ENCODE measurements at places on chromosomes 11 and 22. TPM values are rescaled to one million over a fixed set of nuclear protein-coding genes. Genes with fewer than 3 reads are reported as not detected.

Gene RPS6KA4
- total RNA-seq, result 61.0 TPM

Gene SAA2
- total RNA-seq, result not detected

GRCh38 chr11:123062892-123063825 lies 1.2 kb upstream of the HSPA8 start:
- no peaks in the 10 kb centered on the region for H3K27me3 ChIP-seq
- H3K27ac ChIP-seq, result peak overlapping the region; percentile 100
- peak; percentile 78 for DNase-seq
- peaks cover 29% of the 10 kb centered on the region for H3K36me3 ChIP-seq

DNA sequence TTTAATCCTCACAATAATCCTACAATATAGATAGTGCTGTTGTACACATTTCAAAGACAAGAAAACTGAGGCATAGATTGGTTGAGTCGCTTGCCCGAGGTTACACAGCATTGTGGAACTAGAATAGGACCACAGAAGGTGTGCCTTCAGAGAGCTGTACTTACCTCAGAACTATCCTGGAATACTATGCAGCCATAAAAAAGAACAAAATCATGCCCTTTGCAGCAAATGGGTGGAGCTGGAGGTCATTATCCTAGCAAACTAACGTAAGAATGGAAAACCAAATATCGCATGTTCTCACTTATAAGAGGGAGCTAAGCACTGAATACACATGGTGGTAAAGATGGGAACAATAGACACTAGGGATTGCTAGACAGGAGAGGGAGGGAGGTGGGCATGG lies 15.7 kb upstream of the NAV2 start:
- DNase-seq, result no peak
- H3K27ac ChIP-seq, result no peak overlapping the region
- peaks cover 15% of the 10 kb centered on the region for H3K4me1 ChIP-seq
- no peaks in the 10 kb centered on the region for H3K36me3 ChIP-seq
- H3K4me3 ChIP-seq, result no peak overlapping the region

- H3K4me3 ChIP-seq, result peak overlapping the region; percentile 79
- no peaks in the 10 kb centered on the region for H3K27me3 ChIP-seq
- DNase-seq, result peak; percentile 94
- H3K4me1 ChIP-seq, result peaks cover 21% of the 10 kb centered on the region
These were observed 716 bp upstream of the DDB2 start for GRCh38 chr11:47213950-47214565.

DNA sequence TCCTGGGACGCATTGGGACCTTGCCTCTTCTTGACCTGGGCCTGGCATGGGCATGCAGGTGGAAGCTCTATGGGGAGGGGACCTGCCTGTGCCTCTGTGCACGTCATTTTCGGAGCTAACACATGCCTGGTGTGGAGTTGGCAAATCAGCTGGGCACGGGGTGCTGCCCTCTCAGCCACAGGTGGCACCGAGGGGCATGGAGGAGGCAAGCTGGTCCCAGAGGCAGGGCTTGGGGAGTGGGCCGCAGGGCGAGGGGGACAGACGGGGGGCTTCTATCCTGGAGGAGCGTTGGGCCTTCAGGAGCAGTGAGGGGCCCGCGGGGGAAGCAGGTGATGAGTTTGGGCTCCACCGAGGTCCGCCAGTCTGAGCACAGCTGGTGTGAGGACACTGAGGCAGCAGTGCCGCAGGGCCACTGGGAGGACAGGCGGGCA lies 362.0 kb downstream of the TBC1D22A start:
- no peaks in the 10 kb centered on the region for H3K36me3 ChIP-seq
- H3K27me3 ChIP-seq, result no peaks in the 10 kb centered on the region
- no peak overlapping the region for H3K4me3 ChIP-seq
- no peak for DNase-seq
- H3K4me1 ChIP-seq, result no peaks in the 10 kb centered on the region
- H3K27ac ChIP-seq, result no peak overlapping the region

GRCh38 chr11:46180736-46181135 lies 59.5 kb upstream of the PHF21A start:
- no peaks in the 10 kb centered on the region for H3K36me3 ChIP-seq
- H3K4me3 ChIP-seq, result no peak overlapping the region
- H3K27me3 ChIP-seq, result peaks cover 4% of the 10 kb centered on the region
- H3K27ac ChIP-seq, result no peak overlapping the region
- H3K4me1 ChIP-seq, result no peaks in the 10 kb centered on the region

DNA sequence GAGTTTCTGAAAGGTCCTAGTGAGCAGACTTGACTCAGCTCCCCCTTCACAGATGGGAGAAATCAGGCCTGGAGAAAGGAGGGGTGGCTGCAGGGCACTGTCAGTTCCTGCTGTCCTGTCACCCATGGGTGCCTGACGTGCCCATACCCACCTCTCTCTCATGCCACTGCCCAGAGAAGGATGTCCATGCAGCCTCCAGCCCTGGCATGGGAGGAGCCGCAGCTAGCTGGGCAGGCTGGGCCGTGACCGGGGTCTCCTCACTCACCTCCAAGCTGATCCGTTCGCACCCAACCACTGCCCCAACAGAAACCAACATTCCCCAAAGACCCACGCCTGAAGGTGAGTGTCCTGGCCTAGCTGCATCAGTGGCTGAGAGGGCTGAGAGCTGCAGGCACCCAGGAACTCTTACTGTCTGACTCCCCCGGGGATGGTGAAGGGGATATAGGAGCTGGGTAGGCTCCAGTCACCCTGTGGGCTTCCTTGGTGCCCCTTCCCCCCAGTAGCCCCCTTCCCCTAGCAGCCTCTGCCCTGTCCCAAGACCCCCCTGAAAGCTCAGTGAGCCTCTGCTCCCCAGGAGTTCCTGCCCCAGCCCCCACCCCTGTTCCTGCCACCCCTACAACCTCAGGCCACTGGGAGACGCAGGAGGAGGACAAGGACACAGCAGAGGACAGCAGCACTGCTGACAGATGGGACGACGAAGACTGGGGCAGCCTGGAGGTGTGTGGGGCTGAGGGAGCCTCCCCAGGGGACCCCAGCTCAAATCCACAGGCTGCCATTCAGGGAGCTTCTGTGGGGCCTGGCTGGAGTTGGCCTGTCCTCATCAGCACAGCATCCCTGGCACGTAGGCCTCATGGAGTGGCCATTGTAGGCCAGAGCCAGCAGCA lies 11.8 kb downstream of the SCYL1 start:
- H3K4me3 ChIP-seq, result no peak overlapping the region
- DNase-seq, result no peak
- H3K36me3 ChIP-seq, result peaks cover 15% of the 10 kb centered on the region
- no peaks in the 10 kb centered on the region for H3K27me3 ChIP-seq
- no peak overlapping the region for H3K27ac ChIP-seq
- no peaks in the 10 kb centered on the region for H3K4me1 ChIP-seq

GRCh38 chr22:19040888-19041703 lies 81.1 kb downstream of the DGCR2 start:
- H3K27me3 ChIP-seq, result no peaks in the 10 kb centered on the region
- peaks cover 12% of the 10 kb centered on the region for H3K4me1 ChIP-seq
- DNase-seq, result no peak
- H3K27ac ChIP-seq, result no peak overlapping the region
- H3K4me3 ChIP-seq, result no peak overlapping the region

DNA sequence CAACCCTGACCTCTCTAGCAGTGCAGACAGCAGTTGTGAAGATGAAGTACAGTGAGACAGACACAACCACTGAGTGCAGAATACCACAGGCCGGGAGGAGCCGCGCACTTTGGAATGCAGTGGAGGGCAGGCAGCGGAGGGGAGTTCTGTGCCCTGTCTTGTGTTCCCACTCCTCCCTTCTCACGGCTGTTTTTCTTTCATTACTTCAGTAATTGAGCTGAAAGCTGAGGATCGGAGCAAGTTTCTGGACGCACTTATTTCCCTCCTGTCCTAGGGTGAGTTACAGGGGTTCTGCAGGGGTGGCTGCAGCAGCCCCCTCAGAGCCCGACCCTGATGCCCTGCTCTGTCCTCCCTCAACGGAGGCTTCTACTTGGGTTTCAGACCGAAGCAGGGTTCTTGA lies 5.6 kb downstream of the CLDN5 start:
- H3K27ac ChIP-seq, result no peak overlapping the region
- H3K4me3 ChIP-seq, result no peak overlapping the region
- H3K4me1 ChIP-seq, result no peaks in the 10 kb centered on the region
- no peak for DNase-seq
- no peaks in the 10 kb centered on the region for H3K27me3 ChIP-seq
- no peaks in the 10 kb centered on the region for H3K36me3 ChIP-seq

- H3K27me3 ChIP-seq, result no peaks in the 10 kb centered on the region
- no peak for DNase-seq
- H3K4me3 ChIP-seq, result no peak overlapping the region
- H3K27ac ChIP-seq, result no peak overlapping the region
- H3K36me3 ChIP-seq, result no peaks in the 10 kb centered on the region
These were observed 169.8 kb downstream of the SPON1 start for GRCh38 chr11:14132312-14132711.

All from GM23248 (cell line).